ENCODE measurements at places on chromosomes 11 and 22.
A peak's percentile ranks its signal among the peaks of the same experiment; 100 is the strongest.

- DNase-seq: no peak
Measured at GRCh38 chr11:45599161-45599943, 66.1 kb downstream of the CHST1 start.

DNA sequence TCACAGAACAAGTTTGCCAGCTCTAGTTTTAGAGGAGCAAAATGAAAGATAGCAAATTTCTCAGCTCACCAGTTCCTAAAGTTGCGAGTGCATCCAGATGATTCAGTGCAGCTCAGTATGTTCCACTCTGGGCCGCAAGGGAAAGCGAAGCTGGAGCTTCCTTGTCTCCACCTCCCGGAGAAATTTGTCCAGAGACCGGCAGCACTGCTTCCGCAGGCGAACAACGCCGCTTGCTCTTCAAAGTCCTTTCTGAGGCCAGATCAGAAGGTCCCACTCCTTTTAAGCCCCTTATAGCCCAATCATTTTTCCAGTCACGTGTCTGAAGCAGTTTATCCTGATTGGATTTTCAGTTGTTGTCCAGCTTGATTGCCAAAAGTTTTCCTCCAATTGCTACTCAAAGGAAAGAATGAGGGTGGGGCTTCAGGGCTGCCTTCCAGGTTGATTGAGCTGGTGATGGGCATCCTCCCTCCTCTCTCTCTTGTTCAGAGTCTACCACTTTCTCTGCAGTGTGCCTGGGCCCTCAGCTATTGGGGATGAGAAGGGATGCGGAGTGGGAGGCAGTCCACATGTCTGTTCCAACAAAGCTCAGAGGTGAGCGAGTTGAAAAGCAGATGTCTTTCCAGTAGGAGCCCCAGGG is at the start of gene ZNF280A:
Gene ZNF280A (minus strand): TSS at position 251 of the 637 bp plus-strand sequence. CDS start 4,640 bp downstream, outside the sequence.
- no peak for DNase-seq

DNA sequence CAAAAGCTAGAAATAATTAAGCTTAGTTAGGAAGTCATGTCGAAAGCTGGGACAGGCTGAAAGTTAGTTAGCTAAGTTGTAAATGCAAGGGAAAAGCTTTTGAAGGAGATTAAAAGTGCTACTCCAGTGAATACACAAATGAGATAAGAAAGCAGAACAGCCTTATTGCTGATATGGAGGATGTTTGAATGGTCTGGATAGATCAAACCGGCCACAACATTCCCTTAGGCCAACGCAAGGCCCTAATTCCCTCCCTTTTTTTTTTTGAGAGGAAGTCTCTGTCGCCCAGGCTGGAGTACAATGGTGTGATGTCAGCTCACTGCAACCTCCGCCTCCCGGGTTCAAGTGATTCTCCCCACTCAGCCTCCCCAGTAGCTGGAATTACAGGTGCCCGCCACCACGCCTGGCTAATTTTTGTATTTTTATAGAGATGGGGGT is 23.3 kb upstream of the WEE1 start:
- DNase-seq: no peak

DNA sequence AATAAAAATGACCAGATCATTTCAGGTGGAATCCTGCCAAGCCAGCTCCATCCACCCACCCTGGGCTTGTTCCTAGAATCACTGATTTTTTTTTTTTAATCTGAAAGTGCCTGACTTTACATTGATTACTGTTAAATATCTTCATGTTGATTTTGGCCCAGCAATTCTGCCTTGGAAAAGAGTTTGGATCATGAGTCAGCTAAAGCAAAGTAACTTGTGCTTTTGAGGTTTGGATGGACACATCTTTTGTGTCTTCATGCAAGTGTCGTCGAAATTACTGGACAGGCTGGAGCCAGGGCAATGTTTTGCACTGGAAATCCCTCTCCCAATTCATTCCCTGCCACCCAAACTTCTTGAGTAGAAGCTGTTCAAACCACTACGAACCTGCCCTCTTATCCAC is 164.0 kb upstream of the SYT13 start:
- peak; percentile 45 for DNase-seq

GRCh38 chr22:29260601-29261315 is 7.0 kb downstream of the RHBDD3 start:
- no peak for DNase-seq

- DNase-seq: no peak
Measured at GRCh38 chr22:49116486-49117120, 711.1 kb downstream of the BRD1 start.

DNA sequence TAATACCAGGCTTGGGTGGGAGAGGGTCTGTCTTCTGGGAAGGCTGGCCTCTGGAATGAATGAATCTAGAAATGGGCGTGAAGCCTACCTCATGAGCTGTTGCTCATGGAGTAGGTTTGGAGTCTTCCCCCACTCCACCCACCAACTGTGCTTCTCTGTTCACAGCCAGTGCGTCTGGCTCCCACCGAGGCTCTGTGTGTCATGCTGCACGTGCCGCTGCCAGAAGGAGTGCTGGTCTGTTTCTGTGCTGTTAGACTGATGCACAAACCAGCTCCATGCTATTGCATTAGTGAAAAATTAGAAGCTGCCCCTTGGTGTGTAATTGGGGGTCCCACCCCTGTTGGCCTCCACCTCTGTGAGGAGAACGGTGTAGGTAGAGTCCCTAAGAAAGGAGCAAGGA is 132.3 kb upstream of the PARVA start:
- no peak for DNase-seq

- DNase-seq: peak; percentile 56
Measured at GRCh38 chr11:35487532-35488078, 37.8 kb downstream of the PAMR1 start.

GRCh38 chr11:36073411-36074203 is 129.7 kb downstream of the LDLRAD3 start:
- peak; percentile 83 for DNase-seq

- DNase-seq: no peak
Measured at GRCh38 chr22:47450876-47451475, 688.5 kb downstream of the TBC1D22A start.

- DNase-seq: no peak
Measured at GRCh38 chr22:50034126-50035081, 21.8 kb upstream of the IL17REL start.

DNA sequence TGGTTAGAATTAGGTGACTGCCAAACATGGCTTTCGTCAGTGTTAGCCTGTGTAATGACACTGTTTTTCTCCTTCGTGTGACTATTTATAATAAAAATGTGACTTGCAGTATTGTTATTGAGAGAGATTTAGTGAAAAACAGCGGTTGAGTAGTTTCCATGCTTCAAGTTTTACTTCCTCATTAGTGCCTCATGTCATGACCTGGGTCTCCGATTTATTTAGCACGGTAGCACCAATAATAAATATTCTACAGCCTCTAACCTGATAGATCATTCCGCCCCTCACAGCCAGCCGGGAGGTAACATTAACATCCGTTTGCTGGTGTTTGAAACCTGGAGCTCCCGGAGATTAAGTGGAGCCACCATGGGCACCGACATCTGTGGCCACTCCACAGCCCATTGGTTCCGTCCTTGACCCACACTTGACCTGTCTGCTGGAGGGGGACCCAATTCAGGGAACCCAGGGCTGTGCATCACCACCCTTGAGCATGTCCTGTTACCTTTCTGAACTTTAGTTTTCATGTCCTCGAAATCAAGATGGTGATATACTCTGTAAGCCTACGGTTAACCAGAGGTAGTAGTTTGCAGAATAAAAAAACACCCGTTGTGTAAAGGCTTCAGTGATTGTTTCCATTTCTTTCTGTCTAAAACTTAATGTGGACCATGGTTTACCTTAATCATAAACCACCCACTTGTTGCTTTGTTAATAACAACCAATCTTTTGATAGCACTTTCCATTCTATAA is 104.1 kb downstream of the ATXN10 start:
- DNase-seq: no peak

GRCh38 chr11:64095273-64095817 is 59.6 kb downstream of the FLRT1 start:
- no peak for DNase-seq

GRCh38 chr11:14636119-14636518 is 7.5 kb upstream of the PDE3B start:
- DNase-seq: no peak

DNA sequence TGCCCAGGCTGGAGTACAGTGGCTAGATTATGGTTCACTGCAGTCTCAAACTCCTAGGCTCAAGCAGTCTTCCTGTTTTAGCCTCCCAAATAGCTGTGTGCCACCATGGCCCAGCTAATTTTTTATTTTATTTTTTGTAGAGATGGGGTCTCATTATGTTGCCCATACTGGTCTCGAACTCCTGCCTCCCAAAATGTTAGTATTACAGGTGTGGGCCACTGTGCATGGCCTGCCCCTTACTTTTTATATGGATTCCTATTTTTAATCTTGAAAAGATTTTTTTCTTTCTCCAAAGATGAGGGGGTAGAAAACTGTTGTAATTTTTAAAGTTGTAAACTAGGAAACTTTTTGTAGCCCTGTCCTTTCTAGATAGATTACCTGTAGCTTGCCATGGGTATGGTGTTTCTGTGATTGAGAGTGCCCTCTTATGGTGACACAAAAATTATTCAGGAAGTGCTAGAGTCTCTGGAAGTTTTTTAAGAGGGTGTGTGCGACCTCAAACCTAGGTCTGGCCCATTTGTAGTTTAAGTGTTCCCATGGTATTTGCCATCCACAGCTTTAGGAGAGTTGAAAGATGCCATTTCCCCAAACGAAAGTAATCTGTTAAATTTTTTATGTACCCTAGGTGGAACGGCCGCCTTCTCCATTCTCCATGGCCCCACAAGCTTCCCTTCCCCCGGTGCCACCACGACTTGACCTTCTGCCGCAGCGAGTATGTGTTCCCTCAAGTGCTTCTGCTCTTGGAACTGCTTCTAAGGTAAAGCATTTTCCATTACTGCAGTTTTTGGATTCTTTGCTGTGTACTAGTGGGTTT is 32.4 kb downstream of the MCAM start:
- DNase-seq: peak; percentile 57

GRCh38 chr11:32262367-32262766 is 171.5 kb downstream of the RCN1 start:
- no peak for DNase-seq

DNA sequence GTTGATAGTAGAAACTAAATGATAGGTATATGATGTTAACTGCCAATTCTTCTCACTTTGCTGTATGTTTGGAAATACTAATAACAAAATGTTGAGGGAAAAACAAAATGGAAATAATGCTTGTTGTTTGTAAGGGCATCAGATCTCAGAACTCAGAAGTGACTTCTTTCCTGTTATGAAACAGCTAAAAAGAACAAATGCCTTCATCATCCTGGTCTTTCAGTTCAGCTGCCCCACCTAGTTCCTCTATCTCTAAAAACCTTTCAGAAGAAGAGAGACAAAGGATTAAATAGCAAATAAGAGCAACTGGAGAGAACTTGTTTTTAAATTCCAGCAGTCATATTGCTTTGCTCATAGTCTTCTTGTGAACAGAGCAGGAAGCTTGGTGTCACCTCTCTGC is 345.3 kb upstream of the NCAM1 start:
- no peak for DNase-seq

DNA sequence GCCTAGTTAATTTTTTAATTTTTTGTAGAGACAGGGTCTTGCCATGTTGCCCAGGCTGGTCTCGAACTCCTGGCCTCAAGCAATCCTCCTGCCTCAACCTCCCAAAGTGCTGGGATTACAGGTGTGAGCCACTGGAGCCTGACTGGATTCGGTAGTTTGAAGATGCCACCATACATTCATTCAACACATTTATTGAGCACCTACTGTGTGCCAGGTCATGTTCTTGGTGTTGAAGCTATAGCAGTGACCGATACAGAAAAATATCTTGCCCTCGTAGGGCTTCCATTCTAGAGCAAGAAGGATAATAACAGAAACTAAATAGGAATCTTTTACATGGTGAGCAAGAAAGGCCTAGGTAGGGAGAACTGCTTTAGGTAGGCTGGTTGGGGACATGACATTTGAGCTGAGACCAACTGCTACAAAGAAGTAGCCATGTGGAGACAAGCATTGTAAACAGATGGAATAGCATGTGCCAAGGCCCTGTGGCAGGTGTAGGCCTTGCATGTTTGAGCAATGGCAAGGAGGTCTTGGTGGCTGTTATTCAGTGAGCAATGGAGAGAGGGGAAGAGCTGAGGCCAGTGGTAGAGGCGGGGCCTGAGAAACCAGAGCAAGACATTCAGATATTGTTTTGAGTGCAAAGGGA is 1.7 kb upstream of the MYRF start:
- DNase-seq: no peak

DNA sequence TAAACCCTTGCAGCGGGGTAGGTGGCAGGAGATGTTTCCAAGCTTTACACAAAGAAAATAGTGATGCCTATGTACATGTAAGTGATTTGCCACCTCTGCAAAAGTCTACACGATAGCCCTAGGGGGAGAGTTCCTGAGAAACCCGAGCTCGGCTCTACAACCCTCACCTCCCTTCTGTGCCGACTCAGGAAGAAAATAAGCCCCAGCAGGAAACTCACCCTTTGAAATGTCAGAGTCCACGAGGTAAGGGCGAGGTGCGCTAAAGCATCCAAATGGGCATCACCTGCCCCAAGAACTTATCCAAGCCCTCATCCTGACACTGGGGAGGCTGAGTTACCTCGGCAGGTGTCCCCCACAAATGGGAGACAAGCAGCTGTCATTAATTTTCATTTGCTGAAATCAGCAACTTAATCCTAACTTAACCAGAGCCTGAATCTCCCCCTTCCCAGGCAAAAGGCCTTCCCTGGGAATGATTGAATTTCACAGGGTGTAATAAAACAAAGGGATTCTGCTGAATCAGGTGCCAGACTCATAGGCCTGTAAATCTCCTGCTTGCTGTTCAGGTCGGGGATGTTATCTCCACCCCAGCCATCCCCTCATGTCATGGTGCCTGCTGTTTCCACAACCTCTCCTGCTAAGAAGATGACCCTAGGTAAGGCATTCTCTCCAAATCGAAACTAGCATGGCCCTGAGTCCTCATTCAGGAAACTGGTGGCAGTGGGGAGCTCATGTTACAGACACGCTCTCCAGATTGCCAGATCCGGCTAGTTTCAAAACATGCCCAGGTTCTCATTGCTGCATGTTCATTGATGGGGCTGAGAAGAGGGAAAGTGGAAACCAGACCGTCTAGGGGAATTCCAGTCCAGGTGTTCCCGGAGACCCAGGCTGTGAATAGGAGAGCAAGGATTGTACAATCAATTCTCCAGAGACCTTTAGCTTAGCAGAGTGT is 105.3 kb upstream of the KIRREL3 start:
- DNase-seq: peak; percentile 27

- no peak for DNase-seq
Measured at GRCh38 chr11:64318766-64319761, 1.1 kb downstream of the PRDX5 start.
